Activated CD4-positive, alpha-beta T cell treated with anti-CD3 and anti-CD28 coated beads, Interleukin-2, amount 50 U/mL, for 4 hours (primary cell): ENCODE measurements at places on chromosomes 4 and X.
A peak's percentile ranks its signal among the peaks of the same experiment; 100 is the strongest.

GRCh38 chr4:23060776-23061175, 368.0 kb downstream of the GBA3 start:
- DNase-seq: no peak

GRCh38 chrX:13650318-13650717, 2.6 kb upstream of the TCEANC start:
- DNase-seq: no peak

GRCh38 chrX:46072791-46073190, 472.4 kb downstream of the ZNF674 start:
- DNase-seq: no peak

- DNase-seq: no peak
These were observed 57.8 kb downstream of the FRMPD3 start for GRCh38 chrX:107507093-107507743.

GRCh38 chr4:88993246-88993645, 63.7 kb downstream of the FAM13A start:
- no peak for DNase-seq

GRCh38 chr4:66639361-66639760, 905.9 kb downstream of the CENPC start:
- DNase-seq: no peak

- DNase-seq: peak; percentile 5
These were observed 16.7 kb upstream of the RBM41 start for GRCh38 chrX:107135049-107135964.

- DNase-seq: no peak
These were observed 294.9 kb downstream of the BCOR start for GRCh38 chrX:39802908-39803307.

DNA sequence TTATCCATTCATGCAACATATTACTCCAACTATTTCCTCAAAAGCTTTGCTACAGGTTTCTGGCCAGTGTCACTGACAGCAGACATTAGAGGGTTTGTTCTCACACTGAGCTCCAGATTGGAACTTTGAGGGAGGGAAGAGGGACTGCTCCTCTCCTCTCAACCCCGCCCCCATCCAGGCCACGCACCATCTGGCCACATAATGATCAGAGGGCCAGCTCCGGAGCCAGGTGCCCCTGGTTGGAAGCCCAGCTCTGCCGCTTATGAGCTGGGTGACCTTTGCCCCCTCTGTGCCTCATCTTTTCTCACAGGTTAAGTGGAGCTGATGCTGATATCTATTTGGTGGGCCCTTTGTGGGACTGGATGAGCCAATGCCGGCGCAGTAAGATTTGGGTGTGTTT, 55.8 kb downstream of the C4orf50 start:
- no peak for DNase-seq

GRCh38 chrX:16140448-16140847, 17.1 kb downstream of the GRPR start:
- no peak for DNase-seq

- DNase-seq: no peak
These were observed 38.1 kb downstream of the PNPLA4 start for GRCh38 chrX:7889135-7889534.

DNA sequence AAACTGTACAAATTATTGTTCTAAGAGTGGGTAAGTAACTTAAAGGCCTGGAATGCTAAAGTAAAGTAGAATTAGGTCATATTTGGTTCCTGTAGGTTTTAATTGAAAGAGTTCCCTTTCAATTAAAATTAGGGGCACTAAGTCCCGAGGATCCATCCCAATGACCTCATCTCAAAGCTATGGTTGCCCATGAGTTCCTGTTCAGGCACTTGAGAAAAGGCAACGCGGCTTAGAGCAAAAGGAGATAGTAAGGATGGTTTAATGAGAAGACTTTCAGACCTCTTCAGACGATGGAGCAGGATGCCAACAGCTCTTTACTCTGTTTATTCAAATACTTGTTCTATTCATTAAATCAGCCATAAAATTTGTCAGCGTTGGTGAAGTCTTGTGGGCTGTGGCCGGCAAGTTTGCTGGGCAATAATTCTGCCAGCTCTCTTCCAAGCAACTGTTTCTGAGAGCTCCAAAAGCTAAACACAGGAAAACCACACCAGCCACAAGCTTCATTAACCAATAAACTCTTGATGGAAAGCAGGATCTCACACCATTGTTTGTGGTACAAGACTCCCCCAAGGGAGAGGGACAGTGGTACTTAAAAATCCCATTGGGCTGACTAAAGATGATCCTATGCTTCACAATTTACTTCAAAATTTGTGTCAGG, 167.4 kb downstream of the COL4A6 start:
- DNase-seq: no peak

- no peak for DNase-seq
These were observed 281.2 kb upstream of the GNPDA2 start for GRCh38 chr4:45007508-45007907.

GRCh38 chr4:41232406-41232805, 18.1 kb upstream of the APBB2 start:
- no peak for DNase-seq

- DNase-seq: peak; percentile 73
These were observed 78.6 kb downstream of the CAMK2D start for GRCh38 chr4:113682730-113683537.

GRCh38 chrX:46588263-46588662, 14.7 kb downstream of the CHST7 start:
- DNase-seq: peak; percentile 42

DNA sequence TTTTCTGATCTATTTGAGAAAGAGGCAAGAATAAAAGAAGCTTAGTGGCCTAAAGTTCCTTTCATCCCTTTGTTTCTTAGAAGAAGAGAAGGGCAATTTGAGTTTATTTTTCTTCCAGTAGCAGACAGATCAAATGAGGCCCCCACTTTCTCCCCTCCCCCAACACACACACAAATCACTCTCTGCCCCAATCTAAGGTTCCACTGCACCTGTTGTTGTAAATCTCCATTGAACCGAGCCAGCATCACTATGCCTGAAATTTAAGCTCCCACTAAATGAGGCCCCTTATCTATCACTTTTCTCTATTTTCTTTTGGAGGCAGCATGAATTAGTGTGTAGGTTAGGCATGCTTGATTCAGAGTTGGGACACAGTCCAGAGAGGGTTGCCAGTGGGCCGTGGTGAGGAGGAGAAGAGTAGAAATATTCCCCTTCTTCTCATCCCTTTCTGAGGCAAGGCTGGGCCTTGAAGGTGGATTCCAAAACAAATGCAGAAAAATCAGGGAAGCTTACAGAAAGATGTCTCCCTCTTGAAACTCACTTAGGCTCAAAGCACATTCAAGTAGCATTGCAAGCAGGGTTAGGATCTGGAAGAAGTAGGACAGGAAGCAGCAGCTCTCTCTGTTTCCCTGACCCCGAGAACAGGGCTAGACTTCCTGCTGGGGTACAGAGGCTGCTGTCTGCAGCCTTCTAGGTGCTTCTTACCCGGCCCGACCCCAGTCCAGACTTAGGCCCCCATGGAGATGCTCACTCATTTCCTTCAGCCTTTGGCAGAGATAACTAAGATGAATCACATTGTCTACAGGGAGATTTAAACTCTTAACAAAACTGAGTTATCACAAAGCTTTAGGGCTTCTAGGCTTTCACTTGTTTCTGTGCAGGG, 70.7 kb downstream of the RASL11B start:
- no peak for DNase-seq
